Progenitor cell of endocrine pancreas (in vitro differentiated cells): ENCODE measurements at places on chromosomes 2 and 18. TPM values are rescaled to one million over a fixed set of nuclear protein-coding genes. Genes with fewer than 3 reads are reported as not detected.

Gene IL1R1
- total RNA-seq, result 1.1 and 1.3 TPM in 2 replicates

GRCh38 chr2:226581004-226581403 lies 218.6 kb downstream of the IRS1 start:
- no peak for DNase-seq

DNA sequence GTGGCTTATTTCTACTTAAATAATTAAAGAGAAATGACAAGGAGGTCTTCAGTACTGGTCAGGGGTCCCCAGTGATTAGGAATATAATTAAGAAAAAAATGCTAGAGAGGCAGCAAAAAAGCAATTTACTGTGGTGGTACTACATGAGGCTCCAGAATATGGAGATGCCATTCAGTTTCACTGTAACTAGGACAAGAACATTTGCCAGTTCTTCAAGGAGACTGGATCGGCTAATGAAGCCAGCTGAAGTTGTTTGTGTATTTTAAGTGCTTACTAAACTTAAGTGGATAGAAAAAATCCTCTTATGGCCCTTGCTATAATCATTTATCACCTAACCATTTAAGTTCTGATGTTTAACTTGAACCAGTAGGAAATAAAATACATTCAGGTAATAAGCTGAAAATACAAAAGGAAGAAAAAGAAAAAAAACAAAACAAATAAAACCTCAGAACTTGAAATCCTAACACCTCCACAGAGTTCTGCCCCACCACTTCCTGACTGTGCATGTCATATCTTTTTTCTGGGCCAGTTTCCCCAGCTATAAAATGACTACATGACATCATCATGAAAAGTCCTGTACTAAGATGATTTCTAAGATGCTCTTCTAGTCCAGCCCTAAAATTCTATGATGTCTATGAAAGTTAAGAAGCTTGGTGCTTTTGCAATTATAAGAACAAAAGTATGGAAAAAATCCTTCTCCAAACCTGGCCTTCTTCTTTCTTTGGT lies 98.0 kb downstream of the TRABD2A start:
- DNase-seq, result no peak

- DNase-seq, result no peak
These were observed 48.7 kb downstream of the ZBTB7C start for GRCh38 chr18:48360376-48361021.

DNA sequence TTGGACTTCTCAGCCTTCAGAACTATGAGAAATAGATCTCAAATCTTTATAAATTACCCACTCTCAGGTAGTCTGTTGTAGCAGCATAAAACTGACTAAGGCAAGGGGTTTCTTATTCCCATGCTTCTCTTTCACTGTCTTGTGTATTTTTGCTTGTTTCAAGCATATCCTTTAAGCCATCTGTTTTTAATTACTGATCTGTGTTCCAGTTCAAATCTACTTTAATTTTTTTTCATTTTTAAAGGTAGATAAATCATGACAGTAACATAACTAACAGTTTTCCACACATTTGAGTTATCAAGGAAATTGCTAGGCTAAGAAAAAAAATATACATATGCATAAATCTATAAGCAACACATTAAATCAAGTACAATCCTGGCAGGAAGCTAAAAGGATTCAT lies 317.9 kb upstream of the TNP1 start:
- DNase-seq, result no peak
